Neural crest cell (in vitro differentiated cells): ENCODE measurements at places on chromosomes 2 and 18. TPM values are rescaled to one million over a fixed set of nuclear protein-coding genes. Genes with fewer than 3 reads are reported as not detected.

GRCh38 chr2:177315364-177315763 lies 50.8 kb upstream of the NFE2L2 start:
- H3K27me3 ChIP-seq: no peaks in the 10 kb centered on the region
- no peak overlapping the region for H3K27ac ChIP-seq
- no peaks in the 10 kb centered on the region for H3K4me1 ChIP-seq
- no peak for DNase-seq

GRCh38 chr2:86302320-86302719 lies 35.1 kb downstream of the REEP1 start:
- H3K27ac ChIP-seq: no peak overlapping the region
- H3K36me3 ChIP-seq: no peaks in the 10 kb centered on the region
- DNase-seq: no peak
- H3K4me1 ChIP-seq: peaks cover 38% of the 10 kb centered on the region
- H3K27me3 ChIP-seq: no peaks in the 10 kb centered on the region
- no peak overlapping the region for H3K4me3 ChIP-seq

- H3K4me3 ChIP-seq: no peak overlapping the region
- H3K4me1 ChIP-seq: peaks cover 5% of the 10 kb centered on the region
- H3K27me3 ChIP-seq: no peaks in the 10 kb centered on the region
- peaks cover 5% of the 10 kb centered on the region for H3K36me3 ChIP-seq
- no peak for DNase-seq
- no peak overlapping the region for H3K27ac ChIP-seq
These were observed 113.7 kb downstream of the XRCC5 start for GRCh38 chr2:216222650-216223352.

- no peak for DNase-seq
- no peak overlapping the region for H3K4me3 ChIP-seq
- no peaks in the 10 kb centered on the region for H3K36me3 ChIP-seq
- no peak overlapping the region for H3K27ac ChIP-seq
- no peaks in the 10 kb centered on the region for H3K27me3 ChIP-seq
These were observed 40.5 kb downstream of the CAVIN2 start for GRCh38 chr2:191806396-191806795.

- H3K27me3 ChIP-seq: no peaks in the 10 kb centered on the region
- peaks cover 8% of the 10 kb centered on the region for H3K4me1 ChIP-seq
- no peak overlapping the region for H3K4me3 ChIP-seq
- DNase-seq: no peak
- peaks cover 5% of the 10 kb centered on the region for H3K36me3 ChIP-seq
- no peak overlapping the region for H3K27ac ChIP-seq
These were observed 392.4 kb downstream of the TXNL1 start for GRCh38 chr18:56245866-56246580.

DNA sequence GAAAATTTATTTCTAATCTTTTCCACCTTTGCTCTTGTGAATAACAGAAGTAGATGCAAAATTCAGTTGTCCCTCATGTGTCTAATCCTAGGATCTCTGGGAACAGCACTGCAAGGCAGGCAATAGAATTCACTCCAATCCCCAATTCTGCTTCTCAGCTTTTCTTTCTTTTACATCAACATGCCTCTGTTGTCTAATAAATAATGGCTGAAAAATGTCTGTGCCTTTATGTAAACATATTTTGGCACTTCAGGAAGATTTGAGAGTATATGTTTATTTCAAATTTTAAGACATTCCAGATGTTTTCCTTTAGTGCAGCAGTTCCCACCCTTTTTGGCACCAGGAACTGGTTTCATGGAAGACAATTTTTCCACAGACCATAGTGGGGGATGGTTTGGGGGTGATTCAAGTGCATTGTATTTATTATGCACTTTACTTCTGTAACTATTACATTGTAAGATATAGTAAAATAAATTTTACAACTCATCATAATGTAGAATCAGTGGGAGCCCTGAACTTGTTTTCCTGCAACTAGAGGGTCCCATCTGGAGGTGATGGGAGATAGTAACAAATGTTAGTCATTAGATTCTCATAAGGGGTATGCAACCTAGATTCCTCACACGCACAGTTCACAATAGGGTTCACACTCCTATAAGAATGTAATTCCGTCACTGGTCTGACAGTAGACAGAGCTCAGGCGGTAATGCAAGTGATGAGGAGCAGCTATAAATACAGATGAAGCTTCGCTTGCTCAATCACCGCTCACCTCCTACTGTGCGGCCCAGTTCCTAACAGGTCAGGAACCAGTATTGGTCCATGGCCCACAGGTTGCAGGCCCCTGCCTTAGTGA lies 590.3 kb upstream of the CNTNAP5 start:
- H3K27ac ChIP-seq: no peak overlapping the region
- H3K36me3 ChIP-seq: no peaks in the 10 kb centered on the region
- H3K27me3 ChIP-seq: no peaks in the 10 kb centered on the region
- peaks cover 12% of the 10 kb centered on the region for H3K4me1 ChIP-seq
- no peak for DNase-seq

- H3K27ac ChIP-seq: no peak overlapping the region
- DNase-seq: no peak
- H3K27me3 ChIP-seq: peaks cover 14% of the 10 kb centered on the region
These were observed 28.7 kb upstream of the KLF11 start for GRCh38 chr2:10014418-10015190.

The G6PC2 gene
- not detected in 2 replicates for total RNA-seq

- no peaks in the 10 kb centered on the region for H3K27me3 ChIP-seq
- H3K4me3 ChIP-seq: no peak overlapping the region
- H3K27ac ChIP-seq: no peak overlapping the region
- peaks cover 7% of the 10 kb centered on the region for H3K4me1 ChIP-seq
These were observed 114.1 kb downstream of the WDSUB1 start for GRCh38 chr2:159172403-159172802.

DNA sequence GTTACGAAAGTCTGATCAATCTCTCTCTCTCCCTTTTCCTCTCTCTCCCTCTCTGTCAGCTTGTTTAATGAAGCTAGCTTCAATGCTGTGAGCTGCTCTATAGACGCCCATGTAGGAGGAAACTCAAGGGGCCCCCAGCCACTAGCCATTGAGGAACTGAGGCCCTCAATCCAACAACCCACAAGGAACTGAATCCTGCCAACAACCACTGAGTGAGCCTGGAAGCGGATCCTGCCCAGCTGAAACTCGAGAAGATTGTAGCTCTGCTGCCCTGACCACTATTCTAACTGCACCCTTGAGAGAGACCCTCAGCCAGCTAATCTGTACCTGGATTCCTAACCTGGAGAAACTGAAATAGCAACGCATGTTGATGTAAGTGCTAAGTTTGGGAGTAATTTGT lies 129.2 kb downstream of the BCL11A start:
- H3K27me3 ChIP-seq: peaks cover 1% of the 10 kb centered on the region
- H3K4me3 ChIP-seq: no peak overlapping the region

DNA sequence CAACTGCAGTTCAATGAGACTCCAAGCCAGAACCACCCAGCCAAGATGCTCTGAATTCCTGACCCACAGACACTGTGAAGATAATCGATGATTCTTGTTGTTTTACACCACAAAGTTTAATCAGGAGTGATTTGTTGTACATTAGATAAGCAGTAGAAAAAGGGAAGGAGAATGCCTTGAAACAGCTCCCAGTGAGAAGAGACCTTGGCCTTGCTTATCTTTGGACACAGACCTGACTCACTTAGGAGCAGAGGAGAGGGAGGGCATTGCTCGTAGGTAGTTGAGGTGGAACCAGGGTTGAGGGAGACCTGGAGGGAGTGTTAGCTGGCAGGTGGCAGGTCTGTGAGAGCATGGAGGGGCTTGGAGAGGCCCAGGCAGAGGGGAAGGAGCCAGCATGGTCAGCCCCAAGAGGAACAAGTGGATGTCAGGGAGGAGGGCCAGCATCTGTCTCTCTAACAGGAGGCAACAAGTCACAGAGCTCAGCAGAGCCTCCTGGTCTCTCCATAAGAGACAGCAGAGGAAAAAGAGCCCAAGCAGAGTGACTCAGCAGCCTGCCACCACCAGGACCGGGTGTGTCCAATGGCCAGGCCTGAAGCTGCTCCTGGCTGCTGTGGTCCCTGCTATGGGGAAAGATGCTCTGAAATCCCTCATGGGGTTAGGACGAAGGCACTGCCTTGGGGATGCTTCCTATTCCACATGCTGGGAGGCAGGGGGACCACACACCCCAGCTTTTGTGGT lies 161.6 kb upstream of the CAPN13 start:
- H3K36me3 ChIP-seq: no peaks in the 10 kb centered on the region
- no peaks in the 10 kb centered on the region for H3K27me3 ChIP-seq
- H3K4me1 ChIP-seq: no peaks in the 10 kb centered on the region
- DNase-seq: no peak
- no peak overlapping the region for H3K27ac ChIP-seq

DNA sequence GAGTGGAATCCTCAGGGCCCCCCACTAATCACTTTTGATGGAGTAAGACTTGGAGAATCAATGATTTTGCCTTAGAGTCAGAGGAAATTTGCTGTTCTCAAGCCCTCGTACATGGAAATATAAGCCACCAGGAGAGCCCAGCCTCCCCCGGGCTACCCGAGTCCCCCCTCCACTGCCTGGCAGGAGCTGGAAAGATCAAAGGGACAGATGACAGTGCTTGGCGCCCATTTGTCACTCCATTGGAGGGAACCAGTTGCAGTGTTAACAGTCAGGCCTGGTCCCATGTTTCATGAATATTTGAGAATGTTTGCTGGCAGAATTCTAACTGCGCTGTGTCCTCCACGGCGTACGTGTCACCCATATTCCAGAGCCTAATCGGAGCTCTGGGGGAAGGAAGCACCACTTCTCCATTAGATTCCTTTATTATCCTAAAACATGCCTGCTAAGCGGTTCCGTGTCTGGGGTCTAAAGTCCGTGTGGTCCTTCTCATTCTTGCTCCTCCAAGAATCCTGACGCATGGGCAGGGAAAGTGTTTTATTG lies 202.4 kb downstream of the KLHL29 start:
- no peaks in the 10 kb centered on the region for H3K36me3 ChIP-seq
- H3K4me3 ChIP-seq: peak overlapping the region; percentile 23
- H3K27me3 ChIP-seq: no peaks in the 10 kb centered on the region
- DNase-seq: no peak
- H3K27ac ChIP-seq: peak overlapping the region; percentile 92

DNA sequence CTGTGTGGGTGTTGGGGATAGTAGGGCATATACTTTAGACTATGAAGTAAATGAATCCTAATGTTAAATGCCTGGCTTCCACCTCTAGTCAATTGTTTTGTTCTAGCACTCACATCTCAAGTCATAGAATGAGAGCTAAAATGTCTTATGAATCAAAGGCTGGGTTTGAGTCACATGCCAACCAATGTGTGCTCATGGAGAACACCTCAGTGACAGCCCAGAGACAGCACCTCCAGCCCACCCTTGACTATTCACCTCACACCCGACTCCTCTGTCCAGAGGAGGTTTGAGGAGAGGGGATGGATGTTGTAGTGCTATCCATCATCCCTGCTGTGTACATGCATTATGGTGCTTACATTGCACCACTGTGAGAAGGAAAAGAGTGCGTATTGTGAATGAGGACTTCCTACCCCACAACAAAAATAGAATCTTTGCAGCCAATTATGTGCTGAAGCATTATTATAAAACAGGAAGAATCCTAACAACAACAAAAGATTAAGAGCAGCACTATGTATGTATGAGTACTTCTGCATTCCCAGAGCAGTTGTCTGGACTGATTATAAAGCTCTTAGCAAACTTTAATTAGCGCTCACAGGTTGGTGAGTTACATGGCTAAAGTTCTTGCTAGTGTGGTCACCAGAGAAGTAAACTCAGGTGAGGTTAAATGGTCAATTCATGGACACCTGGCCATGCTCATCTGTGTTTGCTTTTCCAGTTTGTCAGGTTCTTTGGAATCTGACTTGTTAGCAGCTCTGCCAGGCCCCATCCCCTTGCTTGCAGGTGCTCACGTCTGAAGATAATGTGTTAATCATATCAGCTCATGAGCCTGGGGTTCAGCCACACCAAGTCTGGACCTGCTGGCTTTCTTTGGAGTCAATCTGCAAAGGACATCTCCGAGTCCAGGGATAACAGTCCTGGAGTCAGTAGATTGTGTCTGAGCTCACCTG lies 55.3 kb upstream of the NABP1 start:
- no peaks in the 10 kb centered on the region for H3K4me1 ChIP-seq
- no peak for DNase-seq
- no peaks in the 10 kb centered on the region for H3K27me3 ChIP-seq

The PXDN gene
- total RNA-seq: 217 and 218 TPM in 2 replicates

The UGT1A4 gene
- not detected in 2 replicates for total RNA-seq

The EIPR1 gene
- 33.0 and 34.9 TPM in 2 replicates for total RNA-seq

DNA sequence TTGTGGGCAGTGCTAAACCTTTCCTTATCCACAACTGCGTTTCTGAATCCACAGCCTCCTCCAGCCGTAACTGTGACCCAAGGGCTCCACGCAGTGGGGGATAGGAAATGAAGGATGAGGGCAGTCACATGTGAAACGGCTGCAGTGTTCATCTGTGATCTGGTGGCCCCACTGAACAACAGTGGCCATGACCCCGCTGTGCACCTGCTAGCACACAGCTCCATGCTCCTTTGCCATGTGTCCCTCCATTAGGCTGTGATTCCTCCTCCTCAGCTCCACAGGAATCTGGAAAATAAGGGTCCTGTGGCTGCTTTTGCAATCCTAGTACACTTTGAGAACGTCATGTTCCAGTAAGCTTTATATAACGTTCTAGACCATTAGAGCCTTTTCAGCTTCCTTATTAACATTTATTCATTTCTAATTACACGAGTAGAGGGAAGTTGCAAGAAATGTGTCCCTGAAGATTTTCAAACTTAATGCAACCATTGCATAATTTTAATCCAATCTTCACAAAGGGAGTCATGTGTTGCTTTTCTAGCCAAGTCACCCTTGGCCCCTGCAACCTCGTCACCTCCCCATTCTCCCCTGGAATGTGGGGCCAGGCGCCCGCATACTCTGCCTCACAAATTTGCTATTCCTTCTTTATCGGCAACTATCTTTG lies 7.1 kb upstream of the NAPG start:
- peaks cover 3% of the 10 kb centered on the region for H3K27me3 ChIP-seq
- H3K36me3 ChIP-seq: no peaks in the 10 kb centered on the region
- H3K4me1 ChIP-seq: peaks cover 19% of the 10 kb centered on the region
- peak overlapping the region; percentile 5 for H3K27ac ChIP-seq

DNA sequence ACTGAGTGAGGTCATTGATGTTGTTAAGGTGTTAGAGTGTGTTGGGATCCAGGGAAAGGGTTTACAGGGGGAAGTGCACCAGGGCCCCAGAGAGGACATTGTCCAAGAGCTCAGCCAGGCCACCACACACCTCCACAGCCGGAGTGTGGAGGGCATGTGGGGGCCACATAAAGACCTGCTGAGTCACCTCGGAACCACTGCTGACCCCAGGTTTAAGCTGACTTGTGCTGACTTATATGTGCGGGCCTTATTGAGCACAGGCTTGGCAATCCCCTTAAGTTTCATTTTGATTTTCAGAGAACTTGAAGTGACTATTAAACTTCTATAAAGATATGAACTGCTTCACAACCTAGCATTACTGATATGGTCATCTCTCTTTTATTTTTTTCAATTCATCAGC lies 166.2 kb upstream of the MAP3K20 start:
- no peaks in the 10 kb centered on the region for H3K36me3 ChIP-seq
- H3K27me3 ChIP-seq: no peaks in the 10 kb centered on the region
- H3K4me1 ChIP-seq: peaks cover 3% of the 10 kb centered on the region
- H3K4me3 ChIP-seq: no peak overlapping the region

The RAB17 gene
- not detected in 2 replicates for total RNA-seq

- DNase-seq: no peak
- H3K4me3 ChIP-seq: no peak overlapping the region
- H3K4me1 ChIP-seq: peaks cover 6% of the 10 kb centered on the region
- H3K36me3 ChIP-seq: no peaks in the 10 kb centered on the region
- no peaks in the 10 kb centered on the region for H3K27me3 ChIP-seq
- no peak overlapping the region for H3K27ac ChIP-seq
These were observed 478.8 kb downstream of the PTPRM start for GRCh38 chr18:8045884-8046281.
